Activated CD4-positive, alpha-beta T cell treated with anti-CD3 and anti-CD28 coated beads for 36 hours (primary cell): ENCODE measurements at places on chromosomes 5 and 9. TPM values are rescaled to one million over a fixed set of nuclear protein-coding genes. Genes with fewer than 3 reads are reported as not detected.

DNA sequence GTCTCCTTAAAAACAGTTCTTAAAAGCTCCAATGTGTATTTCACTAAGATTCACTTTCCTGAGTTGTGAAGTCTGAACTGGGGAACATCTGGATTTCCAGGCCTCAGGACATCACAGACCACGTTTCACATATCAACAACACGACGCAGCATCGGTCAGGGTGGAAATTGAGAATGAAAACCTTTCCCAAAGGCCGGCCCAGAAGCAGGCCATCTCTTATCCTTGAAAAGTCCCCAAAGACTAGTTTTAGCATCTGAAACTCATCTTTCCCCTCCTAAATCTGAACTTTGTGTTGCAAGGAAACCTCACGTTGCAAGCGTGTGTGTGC, 96.4 kb upstream of the COL5A1 start:
- no peak overlapping the region for H3K4me3 ChIP-seq
- no peaks in the 10 kb centered on the region for H3K4me1 ChIP-seq
- H3K36me3 ChIP-seq = no peaks in the 10 kb centered on the region
- no peak for DNase-seq

- no peak for DNase-seq
- no peak overlapping the region for H3K4me3 ChIP-seq
Observed at GRCh38 chr5:16557477-16557876, 59.3 kb downstream of the RETREG1 start.

SH3RF2 gene
- total RNA-seq = 0.43 TPM

GRCh38 chr5:89034588-89034987, 151.6 kb upstream of the MEF2C start:
- DNase-seq = no peak
- H3K4me3 ChIP-seq = no peak overlapping the region
- no peaks in the 10 kb centered on the region for H3K4me1 ChIP-seq
- no peak overlapping the region for H3K27ac ChIP-seq
- H3K27me3 ChIP-seq = no peaks in the 10 kb centered on the region

ITGA2 gene
- total RNA-seq = 0.61 TPM

DNA sequence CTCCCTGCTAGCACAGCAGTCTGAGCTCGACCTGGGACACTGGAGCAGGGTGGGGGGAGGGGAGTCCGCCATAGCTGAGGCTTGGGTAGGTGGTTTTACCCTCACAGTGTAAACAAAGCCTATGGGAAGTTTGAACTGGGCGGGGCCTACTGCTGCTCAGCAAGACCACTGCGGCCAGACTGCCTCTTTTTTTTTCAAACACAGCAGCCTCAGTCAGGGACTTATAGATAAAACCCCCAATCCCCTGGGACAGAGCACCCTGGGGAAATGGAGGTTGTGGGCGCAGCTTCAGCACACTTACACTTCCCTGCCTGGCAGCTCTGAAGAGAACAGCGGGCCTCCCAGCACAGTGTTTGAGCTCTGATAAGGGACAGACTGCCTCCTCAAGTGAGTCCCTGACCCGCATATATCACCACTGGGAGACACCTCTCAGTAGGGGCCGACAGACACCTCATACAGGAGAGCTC, 151.1 kb upstream of the APC start:
- H3K36me3 ChIP-seq = no peaks in the 10 kb centered on the region
